GM20000 (cell line): ENCODE measurements at places on chromosomes 16 and 17.

DNA sequence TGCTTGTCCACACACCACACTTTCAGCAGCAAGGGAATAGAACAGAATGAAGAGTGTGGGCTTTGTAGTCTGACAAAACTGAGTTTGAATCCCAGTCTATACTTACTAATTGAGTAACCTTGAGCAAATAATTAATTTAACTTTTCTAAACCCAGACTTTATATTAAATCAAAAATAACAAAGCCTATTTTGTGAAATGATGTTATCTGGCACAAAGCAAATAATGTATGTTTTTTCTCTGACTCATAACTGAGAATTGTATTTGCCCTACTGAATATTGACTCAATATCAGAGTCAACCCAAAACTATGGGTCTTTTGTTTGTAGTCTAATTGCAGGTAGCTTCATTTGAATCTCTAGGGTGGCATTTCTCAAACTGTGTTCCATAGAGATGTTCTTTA is 77.9 kb upstream of the TANC2 start:
- no peak for DNase-seq

DNA sequence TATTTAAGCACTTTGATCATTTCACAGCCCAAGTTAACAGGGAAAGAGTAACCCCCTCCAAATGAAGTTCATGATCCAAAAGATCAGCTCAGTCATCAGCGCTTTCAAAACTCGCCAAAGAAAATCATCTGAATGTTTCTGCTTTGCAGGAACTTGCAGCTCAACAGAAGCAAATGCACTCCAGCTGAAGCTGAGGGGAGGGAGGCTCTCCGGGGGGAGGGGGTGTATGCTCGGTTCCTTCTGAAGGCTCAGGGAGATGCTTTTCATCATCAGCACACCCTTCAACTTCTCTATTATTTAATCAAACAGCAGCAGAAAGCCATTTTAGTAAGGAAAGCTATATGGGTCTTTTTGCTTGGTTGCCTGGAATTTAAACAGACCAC is 24.4 kb upstream of the ERN1 start:
- no peak for DNase-seq

GRCh38 chr16:85438981-85439685 is 174.0 kb upstream of the GSE1 start:
- DNase-seq = no peak

DNA sequence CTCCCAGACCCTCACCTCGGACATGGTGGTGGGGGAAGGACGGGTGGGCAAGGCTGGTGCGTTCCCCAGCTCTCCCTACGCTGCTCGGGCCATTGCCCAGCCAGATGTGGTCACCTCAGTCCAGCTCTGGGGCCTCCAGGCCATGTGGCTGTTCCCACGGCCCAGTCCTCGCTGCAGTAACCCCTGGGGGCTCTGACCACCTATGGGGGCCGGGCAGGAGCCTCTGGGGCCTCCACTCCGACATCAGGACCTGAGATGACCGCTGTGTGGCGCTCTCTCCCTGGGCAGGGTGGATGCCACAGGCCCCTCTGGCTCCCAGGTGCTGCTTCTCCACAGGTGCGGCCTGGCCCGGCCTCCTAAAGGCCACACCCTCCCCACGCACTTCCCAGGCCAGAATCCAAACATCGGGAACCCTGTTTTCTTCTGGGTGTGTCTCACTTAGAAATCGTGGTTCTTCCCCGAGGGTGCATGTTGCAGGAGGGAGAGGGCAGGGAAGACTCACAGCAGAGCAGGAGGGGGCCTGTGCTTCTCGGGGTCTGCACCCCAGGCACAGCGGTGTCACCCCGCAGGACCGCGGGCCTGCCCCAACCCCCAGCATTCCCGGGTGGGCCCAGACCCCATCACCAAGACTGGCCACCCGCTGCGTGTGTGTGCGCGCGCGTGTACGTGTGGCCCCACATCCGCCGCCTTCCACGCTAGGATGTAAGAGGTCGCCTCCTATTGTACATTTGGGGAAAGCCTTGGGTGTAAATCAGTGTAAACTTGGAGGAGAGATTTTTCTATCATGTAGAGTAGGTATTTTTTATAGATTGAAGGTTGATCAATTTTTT is 5.9 kb upstream of the CAPN15 start:
- DNase-seq = no peak

DNA sequence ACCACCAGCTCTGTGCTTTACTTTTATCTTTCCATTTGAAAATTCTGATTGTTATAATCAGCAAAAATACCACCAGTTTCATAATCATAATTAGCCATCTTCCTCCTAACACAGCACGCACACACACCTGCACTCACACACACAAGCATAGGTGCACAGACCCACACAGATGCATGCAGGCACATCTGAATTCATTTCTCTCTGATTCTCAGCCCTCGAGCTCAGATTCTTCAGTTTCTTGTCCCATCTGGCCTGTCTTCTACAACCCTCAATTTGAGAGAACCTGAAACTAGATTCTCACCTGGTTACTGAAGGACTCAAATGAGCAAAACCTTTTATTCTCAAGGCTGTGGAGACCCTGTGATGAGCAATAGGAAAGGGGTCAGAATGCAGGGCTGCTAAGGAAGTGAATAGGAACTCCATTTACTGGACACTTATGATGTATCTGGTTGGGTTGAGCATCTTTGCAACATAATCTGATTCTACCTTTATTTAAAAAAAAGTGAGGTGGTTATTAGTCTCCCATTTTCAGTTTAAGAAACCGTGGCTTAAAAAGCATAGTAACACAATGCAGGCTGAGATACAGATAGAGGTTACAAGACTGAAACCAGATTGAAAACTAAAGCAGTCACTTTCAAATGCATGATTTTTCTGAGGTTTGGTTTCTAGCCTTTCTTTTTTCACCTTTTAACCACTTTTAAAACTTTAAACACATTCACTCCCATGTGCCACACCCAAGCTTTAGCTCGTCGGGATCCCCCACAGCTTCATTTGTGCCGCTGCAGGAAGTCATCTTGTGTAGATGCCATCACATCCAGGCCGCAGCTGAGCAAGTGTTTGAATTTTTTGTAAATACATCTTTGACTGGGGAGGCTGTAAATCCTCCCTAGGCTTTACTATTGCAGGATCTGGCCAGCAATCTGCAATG is 9.4 kb downstream of the KRT33A start:
- DNase-seq = no peak

- no peak for DNase-seq
These were observed 98.0 kb downstream of the TBC1D16 start for GRCh38 chr17:79937391-79938335.

DNA sequence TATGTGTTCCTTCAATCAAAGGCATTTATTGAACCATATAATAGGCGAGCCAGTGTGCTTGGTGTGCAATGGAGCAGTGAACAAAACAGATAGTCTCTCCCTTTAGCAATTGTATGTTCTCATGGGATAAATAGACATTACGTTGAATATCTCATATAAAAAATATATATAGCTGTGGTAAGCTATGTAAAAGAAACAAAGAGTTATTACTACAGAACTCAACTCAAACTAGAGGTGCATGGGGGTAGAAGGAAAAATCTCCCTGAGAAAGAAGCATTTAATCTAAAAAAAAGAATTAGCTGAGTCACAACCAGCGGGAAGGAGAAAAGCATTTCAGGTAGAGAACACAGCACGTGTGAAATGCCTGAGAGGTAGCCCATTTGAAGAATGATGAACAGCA is 919.3 kb downstream of the CDH11 start:
- DNase-seq = no peak

- DNase-seq = no peak
These were observed 235.7 kb downstream of the STX8 start for GRCh38 chr17:9339958-9340357.

GRCh38 chr16:54473226-54473993 is 186.8 kb upstream of the IRX3 start:
- no peak for DNase-seq

DNA sequence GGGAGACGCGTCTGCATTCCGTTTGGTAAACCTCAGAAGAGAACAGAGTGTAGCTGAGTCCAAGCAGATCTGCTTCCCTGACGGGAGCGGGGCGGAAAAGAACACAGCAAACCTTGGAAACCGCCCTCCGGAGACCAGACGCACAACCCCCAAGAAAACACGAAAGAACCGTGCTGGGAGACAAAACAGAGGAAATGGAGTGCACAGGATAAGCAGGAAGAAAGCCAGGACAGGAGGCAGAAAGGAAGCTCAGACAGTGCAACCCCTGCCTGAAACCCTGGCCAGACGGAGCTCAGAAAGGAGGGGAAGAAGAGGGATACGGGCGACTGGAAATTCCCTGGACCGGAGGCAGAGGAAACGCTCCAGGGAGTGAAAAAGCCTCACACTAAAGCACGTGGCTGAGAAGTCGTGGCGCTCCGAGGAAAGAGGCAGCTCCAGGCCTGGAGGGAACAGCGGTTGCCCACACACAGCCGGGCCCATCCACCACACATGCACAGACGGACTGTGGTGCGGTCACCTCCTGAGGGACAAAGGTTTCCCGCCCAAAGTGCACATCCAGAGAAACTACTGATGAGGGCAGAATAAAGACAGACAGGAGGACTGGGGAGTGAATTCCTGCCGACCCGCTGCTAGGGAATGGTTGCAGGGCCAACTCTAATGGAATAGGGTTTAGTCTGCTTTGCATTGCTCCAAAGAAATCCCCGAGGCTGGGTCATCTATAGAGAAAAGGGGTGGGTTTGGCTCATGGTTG is 10.2 kb downstream of the DPEP1 start:
- DNase-seq = no peak

- DNase-seq = no peak
These were observed at the start of gene TMEM95 for GRCh38 chr17:7355053-7355452. Gene TMEM95, plus strand, starts transcription at chr17:7355156. Its CDS starts 49 bp downstream, at chr17:7355205.

- DNase-seq = no peak
These were observed 32.2 kb upstream of the RGS9 start for GRCh38 chr17:65104973-65105372.
